Caudate nucleus (tissue), 63 donors: ENCODE measurements at places on chromosomes 5 and 9.

DNA sequence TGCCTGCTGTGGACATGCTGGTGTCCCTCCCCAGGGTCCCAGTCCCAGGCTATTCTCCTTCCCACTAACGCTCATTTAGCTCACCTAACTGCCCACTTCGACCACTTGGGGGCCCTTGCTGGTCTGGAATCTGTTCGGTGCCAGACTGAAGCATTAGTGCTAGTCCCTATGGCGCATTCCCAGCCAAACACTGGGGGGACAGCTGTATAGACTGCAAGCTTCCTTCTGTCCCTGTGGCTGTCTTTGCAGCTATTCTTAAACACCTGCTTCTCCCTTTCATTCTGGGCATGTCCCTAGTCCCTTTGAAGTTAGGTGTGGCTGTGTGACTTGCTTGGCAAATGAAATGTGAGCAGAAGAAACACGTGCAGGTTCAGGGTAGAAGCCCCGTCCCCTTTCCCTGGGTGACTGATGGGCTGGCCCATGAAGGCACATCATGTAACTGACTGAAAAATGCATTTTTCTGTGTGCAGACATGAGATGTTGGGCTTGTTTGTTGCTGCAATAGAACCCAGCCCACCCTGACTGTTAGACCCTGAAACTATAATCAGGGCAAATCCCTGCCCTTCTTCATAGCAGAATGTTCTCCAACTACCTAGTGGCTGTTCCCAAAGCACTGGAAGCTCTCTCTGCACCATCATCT is 134.4 kb downstream of the BARX1 start:
- DNase-seq = no peak

DNA sequence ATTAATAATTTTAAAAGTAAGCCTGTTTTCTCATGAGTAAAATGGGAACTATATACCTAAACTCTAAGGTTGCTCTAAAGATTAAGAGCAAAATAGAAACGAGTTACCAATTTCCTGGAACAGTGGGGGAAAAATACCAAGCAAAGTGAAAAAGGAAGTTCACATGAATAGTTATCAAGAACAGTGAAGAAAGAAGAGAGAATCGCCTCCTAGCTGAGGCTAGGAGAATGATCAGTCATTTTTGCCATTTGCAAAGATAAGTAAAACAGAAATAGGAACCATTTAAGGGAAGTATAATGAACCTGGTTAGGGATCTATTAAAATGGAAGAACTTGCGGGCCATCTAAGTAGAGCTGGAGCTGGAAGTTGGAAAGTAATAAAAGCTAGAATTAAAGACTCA is 50.7 kb downstream of the P4HA2 start:
- DNase-seq = no peak

DNA sequence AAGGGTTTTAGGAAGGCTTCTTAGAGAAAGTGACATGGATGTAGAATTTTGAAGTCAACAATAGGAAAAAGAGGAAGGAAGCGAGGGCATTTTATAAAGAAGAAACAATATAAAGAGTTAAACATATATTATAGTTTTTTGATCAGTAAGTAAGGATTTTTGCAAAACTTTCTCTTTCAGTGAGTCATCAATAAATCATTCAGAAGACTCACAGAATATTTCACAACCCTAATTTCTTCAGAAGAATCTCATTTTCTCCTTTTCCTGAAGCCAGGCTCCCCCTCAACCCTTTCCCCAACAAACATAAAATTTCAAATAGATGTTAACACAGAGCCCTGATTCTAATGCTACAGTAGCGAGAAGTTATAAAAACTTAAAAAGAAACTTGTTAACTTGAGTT is 4.3 kb upstream of the COX7C start:
- DNase-seq = no peak

- no peak for DNase-seq
Observed at GRCh38 chr5:82351754-82352145, 73.6 kb upstream of the RPS23 start.

DNA sequence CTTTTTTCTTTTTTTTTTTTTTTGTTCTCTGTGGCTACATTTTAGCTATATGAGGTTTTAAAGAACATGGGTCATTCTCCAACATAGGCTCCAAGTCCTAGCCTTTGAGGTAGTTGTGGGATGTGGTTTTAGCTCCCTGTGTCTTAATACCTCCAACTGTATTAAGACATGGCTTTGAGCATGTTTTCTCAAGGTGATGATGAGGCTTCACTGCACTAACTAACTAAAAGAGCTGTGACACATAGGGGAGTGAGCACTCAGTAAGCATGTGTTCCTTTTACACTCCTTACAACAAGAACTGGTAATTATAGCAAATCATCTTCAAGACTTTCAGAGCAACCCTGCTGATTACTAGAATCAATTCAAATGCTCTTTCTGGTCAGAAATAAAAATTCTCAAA is 333.6 kb upstream of the CCNH start:
- no peak for DNase-seq

DNA sequence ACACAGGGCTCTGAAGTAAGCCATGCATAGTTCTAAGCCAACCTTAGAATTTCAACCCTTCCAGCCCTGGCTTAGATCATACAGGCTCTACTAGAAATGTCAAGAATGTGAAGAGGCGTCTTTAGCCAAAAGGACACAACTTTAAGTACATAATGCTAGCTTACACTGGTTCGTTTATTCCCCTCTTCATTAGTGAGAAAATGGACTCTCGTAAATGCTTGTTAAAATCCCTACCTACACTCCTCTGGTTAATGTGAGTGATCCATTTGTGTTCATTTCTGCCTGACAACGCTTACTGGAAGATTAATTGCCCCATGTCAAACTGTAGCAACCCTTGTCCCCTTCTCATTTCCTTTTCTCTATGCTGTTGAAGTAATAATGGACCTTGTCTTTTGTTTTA is 149.3 kb upstream of the POU5F2 start:
- DNase-seq = no peak

- DNase-seq = no peak
Observed at GRCh38 chr5:82156874-82157273, 121.3 kb downstream of the RPS23 start.

- no peak for DNase-seq
Observed at GRCh38 chr5:35811108-35811741, 45.5 kb upstream of the IL7R start.

- DNase-seq = no peak
Observed at GRCh38 chr5:137264573-137264972, 234.6 kb downstream of the SPOCK1 start.

DNA sequence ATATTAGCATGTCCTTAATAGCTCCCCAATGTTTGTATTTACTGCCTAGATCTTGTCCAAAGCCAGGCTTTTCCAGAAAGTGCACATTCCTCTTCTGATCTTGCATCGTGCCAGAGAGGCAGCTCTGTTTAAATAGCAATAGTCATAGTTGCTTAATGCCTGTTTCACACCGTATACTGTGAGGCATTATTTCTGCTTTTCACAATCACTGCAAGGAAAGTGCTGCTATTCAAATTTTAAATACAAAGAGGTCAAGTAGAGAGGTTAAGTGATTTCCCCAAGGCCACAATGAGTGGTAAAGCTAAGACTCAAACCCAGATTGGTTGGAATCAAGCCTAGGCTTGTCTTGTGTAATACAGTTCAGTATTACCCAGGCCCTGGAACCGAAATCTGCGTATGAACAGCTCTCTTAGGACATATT is 153.6 kb downstream of the SNX18 start:
- no peak for DNase-seq

- no peak for DNase-seq
Observed at GRCh38 chr9:124765439-124765835, 5.7 kb downstream of the NR6A1 start.

DNA sequence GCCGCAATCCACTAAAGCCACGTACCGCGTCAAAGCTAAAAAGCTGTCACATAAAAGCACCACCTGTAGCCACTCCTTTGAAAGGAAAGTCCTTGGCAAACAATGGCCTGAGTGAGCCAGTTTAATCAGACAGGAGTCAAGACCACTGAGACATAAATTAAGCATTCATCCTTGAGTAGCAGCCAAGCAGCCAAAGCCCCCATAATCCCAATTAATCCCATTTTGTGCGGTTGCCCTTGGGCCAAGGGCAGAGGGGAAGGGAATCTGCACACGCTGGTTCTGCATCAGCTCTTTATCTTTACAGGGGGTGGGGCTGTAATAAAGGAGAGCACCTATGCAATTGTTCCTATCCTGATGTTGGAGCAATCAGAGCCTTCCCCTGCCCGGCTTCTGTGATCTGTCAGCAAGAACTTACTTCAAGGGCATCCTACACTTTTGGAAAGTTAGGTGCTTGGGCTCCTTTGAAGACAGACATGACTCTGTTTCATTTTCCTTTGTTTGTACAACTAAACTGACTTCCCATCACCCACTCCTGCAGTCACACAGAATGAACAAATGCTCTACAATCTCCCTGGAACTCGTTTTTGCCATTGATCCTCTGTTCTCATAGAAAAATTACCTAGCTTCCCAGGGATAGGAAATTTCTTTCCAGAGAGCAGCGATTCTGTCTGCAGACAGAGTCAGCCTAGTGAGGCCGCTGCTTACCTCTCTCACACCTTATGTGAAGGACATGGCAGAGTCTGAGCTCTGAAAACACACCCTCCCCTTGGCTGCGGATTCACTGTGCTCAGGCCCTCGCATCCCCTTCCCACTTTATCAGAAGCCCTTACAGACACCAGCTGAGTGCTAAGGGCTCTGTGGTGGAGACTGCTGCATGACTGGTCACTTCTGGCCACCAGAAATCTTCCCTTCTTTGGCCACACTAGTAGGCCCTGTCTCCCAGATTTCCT is 116.2 kb upstream of the TBCA start:
- DNase-seq = no peak

- peak; percentile 3 for DNase-seq
Observed at GRCh38 chr9:114738581-114739316, 56.8 kb upstream of the TEX48 start.

DNA sequence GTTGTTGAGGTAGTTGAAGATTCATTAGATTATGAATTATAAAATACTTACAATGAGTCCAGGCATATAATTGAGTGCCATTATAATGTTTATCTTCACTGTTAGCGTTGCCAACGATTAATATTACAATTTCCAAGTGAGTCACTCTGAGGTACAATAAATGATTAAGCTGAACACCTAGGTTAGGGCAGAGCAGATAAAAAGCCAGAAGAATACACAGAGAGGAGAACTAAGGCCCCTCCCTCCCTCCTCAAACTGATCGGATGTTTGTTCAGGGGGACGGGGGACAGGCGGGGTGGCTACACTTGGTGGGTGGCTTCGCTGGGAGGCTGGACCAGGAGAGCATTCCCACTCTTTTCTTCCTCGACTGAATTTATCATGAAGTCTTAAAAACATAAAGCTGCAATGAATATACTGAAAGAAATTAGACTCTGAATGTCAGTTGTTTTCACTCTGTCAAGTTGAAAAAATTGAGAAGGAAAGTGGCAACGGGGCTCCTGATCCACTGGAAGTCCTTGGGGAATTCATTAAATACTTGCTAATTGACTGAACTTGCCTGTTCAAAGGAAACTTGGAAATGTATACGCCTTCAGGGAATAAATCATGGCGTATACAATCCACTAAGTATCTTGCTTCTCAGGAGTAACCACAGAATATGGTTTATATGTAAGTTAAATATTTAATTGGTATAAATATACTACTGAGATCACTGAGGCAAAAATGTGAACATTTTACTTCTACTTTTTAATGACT is 198.1 kb downstream of the TSSK1B start:
- no peak for DNase-seq

DNA sequence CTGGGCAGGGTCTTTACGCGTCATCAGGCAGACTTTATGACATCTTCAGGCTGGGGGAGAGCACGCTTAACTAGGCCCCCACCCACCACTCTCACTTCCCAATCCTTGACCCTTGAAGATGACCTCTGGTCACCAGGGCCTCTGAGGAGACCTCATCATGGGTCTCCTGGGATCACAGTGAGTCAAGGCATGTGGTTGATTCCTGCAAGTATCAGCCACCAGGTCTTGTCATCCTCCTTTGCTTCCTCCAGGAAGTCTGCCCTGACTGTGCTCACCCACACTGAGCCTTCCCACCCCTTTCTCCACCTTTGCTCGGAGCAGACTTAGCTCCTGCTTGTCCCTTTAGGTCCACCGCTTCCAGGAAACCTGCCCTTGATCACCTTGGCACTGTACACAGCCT is 17.3 kb downstream of the ODF2 start:
- DNase-seq = no peak
